ENCODE measurements at places on chromosomes 5 and 9.
A peak's percentile ranks its signal among the peaks of the same experiment; 100 is the strongest.

DNA sequence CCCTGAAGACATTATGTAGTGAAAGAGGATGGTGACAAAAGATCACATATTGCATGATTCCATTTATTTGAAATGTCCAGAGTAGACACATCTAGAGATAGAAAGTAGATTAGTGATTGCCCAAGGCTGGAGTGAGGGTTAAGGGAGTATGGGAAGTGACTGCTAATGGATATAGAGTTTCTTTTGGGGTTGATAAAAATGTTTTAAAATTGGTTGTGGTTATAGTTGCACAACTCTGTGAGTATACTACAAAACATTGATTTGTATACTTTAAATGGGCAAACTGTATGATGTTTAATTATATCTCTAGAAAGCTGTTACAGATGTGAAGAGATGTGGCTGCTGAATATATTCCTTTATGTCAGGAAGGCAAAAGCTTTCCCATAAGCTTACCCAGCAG, 202.8 kb downstream of the CCDC171 start:
- DNase-seq = no peak

DNA sequence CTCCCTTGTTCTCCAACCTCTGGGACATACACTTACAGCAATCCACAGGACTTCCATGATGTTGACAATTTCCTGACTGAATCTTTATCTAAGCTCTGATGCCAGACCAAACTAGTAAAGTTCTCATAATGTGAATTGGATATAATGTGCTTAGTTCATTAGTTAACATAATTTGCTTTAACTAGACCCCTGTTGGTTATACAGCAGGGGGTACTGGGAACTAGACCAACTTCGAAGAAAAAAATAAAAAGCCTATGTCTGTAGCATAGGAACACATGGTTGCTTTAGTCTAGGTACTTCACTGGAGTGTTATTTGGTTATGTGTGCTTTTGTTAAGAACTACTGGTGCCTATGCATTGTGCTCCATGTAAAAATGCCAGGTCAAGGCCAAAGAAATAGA, 173.8 kb downstream of the ADAMTS6 start:
- no peak for DNase-seq

DNA sequence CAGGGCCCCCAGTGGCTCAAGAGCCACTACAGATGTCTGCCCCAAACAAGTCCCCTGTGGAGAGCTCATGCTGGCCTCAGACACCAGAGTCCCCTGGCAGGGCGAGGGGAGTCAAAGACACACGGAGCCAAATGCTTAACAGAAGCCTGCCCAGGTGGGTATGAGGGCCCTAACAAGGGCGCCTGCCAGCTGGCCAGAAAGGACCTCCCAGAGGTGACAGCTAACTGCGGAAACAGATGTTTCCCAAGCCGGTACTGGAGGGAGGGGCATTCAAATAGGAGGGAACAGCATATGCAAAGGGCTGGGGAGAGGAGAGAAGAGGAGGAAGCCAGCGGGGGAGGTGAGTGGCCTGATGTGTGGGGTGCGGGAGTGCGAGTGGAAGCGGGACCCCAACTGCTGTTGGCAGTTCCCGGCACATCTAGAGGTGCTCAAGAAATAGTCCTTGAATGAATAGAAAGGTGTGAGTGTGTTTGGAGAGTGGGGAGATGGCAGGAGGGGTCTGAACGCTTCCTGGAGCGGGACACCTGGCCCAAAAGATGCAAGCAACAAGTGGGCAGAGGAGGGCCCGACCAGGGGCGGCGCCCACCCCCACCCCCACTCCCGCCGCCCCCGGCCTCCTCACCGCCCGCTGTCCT, 824 bp downstream of the MXD3 start:
- no peak for DNase-seq

DNA sequence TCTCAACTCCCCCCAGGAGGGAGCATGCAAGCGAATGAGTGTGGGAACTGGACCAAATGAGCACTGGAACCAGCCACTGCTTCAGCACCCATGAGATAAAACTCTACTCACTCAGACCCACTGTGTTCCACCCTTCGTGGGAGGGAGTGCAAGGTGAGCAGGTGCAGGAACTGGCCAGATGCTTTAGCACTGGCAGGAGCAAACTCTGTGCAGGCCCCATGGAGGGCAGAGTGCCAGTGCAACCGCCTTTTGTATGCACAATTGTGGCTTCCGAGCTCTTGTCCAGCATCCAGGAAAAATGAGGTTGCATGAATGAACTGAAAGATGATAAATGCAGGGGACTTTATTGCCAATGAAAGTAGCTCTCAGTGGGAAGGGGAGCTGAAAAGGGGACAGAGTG, 67.4 kb upstream of the CCDC112 start:
- no peak for DNase-seq

DNA sequence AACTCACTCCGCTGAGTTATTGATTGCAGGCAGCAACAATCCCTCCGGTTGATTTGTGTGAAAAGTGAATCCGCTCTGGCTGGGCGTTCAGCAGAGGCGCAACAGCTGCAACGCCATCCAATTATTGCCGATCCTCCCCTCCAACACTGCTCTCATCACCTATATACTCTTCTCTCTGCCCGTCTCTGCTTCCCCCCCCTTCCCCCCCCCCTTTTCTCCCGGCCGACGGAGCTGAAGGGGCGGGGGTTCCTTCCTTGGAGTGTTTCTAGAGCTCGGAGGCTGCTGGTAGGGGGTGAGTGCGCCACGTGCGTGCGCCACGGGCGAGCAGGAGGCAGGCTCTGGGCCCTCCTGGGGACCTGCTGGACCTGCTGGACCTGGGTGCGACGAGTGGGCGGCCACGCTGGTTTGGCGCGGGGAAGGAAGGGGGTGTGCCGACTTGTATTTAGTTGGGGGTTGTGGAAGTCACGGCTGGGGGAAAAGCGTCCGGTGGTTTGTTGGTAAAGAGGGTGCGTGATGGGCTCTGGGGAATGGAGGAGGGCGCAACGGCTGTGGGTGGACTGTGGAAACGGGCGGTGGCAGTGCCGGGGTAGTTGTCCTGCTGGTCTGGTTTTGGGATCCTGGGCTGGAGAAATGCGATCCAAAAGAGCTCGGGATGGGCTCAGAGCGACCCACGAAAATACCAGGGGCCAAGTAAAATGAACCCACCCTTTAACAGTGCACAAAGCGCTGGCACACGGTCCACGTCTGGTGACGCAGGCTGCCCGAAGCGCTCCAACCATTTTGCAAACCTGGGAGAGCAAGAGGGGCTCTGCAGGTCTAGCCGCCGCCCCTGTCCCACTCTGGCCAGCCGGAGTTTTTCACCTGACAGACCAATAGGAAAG, 6.4 kb upstream of the MEF2C start:
- peak; percentile 47 for DNase-seq

- DNase-seq = no peak
Measured at GRCh38 chr9:19451240-19452087, 42.7 kb downstream of the ACER2 start.

DNA sequence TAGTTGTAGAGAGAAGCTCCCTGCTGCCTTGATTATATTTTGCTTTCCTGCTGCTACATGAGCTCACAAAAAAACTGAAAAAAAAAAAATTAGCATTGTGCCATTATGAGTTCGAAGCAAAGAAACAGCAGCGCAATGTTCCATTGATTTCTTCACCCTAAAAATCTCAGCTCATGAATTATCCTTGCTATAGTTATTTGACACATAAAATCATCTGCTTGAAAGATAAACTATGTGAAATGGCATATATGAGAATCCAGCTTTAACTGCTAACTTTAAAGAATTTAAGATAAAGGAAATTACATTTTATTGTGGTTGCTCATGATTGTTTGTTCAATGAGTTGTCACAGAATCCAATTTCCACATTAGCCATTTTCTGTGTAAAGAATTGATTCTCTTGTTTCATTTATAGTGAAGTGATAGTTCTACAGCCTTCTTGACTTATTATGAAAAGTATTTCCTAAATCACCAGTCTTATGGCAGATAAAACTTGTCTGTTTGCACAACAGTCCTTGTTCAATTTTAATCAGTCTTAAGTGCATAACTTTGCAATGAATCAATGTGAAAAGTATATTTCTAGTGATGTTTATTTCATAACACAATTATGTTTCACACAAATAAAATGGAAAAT, 1275.0 kb upstream of the CDH9 start:
- DNase-seq = no peak

DNA sequence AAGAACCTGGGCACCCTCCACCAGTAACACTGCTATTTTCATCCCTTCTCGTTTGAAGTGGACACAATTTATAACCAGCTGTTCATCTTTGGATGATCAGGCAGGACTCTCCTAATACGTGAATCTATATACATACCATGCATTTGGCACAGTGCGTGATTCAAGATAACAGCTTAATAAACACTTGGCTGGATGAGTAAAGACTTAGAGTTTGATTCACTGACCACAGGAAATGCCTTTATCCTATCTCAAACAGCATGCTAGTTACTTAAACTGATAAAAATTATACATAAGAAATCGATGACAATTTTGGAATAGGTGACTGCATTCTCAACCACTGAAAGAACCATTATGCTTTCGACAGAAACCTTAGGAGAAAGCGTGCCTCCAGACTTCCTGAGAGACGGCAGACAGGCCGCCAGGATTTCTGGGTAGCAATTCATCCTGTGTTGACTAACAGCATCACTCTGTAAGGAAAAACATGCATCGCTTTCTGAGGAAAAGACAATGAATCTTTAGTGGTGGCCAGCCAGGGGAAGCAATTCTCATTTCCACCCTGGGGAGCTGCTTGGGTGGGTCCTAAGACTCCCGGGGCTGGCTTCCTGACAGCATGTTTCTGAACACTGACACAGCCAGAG, 9.7 kb downstream of the MRPL36 start:
- DNase-seq = no peak

DNA sequence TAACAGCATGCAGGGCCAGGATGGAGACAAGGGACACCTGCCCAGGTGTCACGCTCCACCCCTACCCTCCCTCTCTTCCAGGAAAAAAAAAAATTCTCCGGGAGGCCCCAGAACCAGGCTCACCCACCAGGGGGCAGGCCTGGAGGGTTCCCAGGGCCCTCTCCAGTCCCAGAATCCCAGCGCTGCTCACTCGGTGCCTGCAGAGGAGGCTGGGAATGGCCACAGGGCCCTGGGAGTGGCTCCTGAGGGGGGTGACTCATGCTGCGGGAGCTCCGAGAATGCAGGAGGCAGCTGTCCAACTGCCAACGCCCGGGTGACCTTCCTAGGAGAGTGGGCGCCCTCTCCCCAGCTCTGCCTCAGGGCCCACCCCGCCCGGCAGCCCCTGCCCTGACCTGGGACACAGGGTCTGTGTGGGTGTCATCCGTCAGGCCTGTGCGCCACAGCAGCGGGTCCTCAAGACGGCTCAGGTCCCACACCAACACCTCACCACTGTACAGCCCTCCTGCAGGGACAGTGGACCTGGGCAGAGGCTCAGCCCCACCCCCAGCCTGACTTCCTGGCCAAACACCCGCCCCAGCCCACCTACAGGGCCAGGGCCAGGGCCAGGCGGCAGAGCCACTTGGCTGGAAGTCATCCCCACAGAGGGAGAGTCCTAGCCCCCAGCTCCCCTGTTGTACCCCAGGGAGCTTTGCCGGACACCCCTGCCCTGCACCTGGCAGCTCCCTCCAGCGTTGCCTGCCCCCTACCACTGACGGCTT, 21.2 kb downstream of the DYNC2I2 start:
- no peak for DNase-seq

- no peak for DNase-seq
Measured at GRCh38 chr5:174725991-174726601, 1.7 kb downstream of the MSX2 start.

- DNase-seq = no peak
Measured at GRCh38 chr5:170105642-170106611, at the start of gene FOXI1. Gene FOXI1, plus strand, starts transcription at chr5:170105897. Its CDS starts 61 bp downstream, at chr5:170105958.

DNA sequence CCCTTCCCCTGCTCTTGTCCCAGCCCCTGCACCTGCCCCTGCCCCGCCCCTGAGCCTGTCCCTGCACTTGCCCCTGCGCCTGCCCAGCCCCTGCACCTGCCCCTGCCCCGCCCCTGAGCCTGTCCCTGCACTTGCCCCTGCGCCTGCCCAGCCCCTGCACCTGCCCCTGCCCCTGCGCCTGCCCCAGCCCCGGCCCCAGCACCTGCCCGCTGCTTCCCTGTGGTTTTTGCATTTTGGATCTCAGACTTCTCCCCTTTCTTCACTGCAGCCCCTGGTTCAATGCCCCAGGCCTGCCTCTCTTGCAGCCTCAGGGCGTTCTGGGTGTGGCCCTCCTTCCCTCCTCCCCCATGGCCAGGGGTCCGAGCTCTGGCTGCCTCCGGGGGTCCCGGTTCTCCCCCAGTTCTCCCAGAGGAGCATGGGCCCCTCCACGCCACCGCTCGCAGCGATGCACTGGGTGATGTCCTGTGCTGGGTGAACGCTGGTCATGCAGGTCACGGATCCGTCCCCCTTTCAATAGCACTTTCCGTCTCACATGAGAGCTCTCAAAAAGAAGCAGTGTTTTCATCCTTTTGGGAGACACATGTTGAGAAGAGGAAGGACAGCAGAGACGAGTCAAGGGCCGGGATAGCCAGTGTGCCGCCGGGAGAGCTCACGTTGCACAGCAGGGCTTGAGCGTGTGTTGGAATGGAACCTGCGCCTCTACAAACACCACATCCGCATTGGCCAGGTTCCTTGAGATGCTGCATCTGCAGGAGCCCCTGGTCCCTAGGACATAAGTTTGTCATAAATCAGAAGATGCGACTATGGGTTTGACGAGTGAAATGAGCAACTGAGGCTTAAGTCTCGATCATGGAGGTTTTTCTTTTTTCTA, 44.0 kb upstream of the IRX4 start:
- no peak for DNase-seq

GRCh38 chr5:1555011-1555807, 31.4 kb upstream of the LPCAT1 start:
- no peak for DNase-seq
